ENCODE measurements at places on chromosomes 16 and 17.

- no peak for DNase-seq
Observed at GRCh38 chr16:84891149-84891795, 71.5 kb downstream of the CRISPLD2 start.

DNA sequence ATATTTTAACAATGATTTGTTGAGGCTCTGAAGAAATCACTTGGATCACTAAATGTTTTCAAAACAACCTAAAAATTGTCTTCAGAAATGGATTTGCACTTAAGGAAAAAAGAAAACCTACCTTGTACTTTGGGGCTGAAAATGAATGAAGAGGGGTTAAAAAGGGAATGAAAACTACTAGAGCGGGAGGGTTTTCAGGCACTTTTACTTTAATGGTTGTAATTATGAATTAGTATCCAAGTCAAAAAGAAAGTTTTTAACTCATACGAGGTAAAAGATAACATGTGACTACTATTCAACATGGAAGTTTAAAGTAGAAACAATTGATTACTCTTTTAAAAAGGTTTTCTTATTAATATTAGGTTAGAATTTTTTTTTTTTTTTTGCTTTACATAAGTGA, 5.1 kb downstream of the IGF2BP1 start:
- no peak for DNase-seq

GRCh38 chr17:15351478-15351840, 10.1 kb upstream of the TEKT3 start:
- DNase-seq, result no peak

DNA sequence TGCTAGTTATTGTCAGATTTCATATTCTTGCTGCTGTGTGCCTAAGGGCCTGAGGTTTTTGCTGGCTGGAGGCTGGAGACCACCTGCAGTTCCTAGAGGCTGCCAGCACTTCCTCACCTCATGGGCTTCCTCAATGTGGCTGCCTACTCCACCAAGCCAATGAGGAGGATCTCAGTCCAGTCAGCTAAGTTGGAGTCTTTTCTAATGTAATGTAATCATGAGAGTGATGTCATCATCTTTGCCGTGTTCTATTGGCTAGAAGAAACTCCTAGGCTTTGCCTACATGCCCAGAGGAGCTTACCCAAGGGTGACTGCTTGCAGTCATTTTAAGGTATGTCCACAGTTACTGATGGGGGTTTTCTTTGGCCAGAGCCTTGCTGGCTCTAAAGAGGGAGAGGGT, 53.0 kb downstream of the SOCS3 start:
- no peak for DNase-seq

- DNase-seq, result no peak
Observed at GRCh38 chr17:81263371-81264181, 24.5 kb downstream of the NDUFAF8 start.

DNA sequence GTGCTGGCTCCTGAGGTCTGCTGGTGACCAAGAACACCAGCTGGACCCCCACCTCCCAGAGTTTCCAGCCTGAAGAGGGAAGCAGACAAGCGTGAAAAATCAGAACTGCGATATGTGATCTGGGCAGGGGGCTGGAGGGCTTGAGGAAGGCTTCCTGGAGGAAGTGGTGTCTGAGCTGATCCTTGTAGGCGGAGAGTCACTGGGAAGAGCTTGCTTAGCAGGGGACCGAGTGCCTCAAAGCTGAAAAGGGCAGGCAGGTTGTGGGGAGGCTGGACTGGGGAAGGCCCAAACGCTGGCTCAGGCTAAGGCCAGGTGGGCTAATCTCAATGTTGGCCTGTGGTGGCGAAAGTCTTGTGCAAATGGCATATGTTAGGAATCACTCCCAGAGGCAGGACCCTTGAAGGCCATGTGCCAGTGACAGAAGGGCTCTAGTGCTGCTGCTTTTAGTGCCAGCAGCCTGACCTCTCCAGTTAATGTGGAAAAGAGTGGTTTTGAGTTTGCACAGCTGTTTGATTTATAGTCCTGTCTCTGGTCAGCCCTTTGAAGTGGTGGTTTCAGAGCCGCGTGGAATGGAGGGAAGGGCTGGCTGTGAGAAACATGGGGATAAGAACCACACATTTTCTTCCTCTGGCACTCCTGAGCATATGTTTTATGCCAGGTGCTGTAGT, 85.3 kb upstream of the LGALS9 start:
- DNase-seq, result no peak

GRCh38 chr16:22989598-22989997, 159.7 kb downstream of the USP31 start:
- DNase-seq, result no peak

GRCh38 chr16:17832738-17833137, 362.0 kb upstream of the XYLT1 start:
- DNase-seq, result no peak

- DNase-seq, result no peak
Observed at GRCh38 chr17:9874722-9875121, 30.3 kb downstream of the RCVRN start.

DNA sequence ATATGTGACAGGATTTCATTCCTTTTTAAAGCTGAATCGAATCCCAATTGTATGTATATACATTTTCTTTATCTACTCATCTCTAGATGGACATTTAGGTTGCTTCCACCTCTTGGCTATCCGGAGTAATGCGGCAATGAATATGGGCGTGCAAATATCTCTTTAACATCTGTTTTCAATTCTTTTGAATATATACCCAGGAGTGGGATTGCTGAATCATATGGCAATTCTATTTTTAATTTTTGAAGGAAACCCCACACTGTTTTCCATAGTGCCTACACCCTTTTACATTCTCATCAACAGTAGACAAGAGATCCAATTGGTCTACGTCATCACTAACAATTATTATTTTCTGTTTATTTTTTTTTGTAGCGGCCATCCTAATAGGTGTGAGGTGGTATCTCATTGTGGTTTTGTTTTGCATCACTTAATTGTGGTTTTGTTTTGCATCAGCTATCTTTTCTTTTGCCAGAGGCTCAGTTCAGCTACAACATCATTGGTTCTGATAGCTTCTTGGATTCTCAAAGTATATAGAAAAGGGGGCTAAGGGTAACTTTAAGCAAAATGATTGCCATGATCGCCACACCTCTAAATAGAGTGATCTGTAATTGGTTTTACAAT, 25.6 kb upstream of the MAP2K6 start:
- DNase-seq, result no peak

GRCh38 chr17:51730303-51731050, 428.0 kb downstream of the CA10 start:
- DNase-seq, result no peak
